ENCODE measurements at places on chromosomes 7 and 10.

GRCh38 chr7:107044347-107045194, at the start of gene PRKAR2B:
Gene PRKAR2B, plus strand, starts transcription at chr7:107044705. Its CDS starts 203 bp downstream, at chr7:107044908.
- DNase-seq, result peak; percentile 70

DNA sequence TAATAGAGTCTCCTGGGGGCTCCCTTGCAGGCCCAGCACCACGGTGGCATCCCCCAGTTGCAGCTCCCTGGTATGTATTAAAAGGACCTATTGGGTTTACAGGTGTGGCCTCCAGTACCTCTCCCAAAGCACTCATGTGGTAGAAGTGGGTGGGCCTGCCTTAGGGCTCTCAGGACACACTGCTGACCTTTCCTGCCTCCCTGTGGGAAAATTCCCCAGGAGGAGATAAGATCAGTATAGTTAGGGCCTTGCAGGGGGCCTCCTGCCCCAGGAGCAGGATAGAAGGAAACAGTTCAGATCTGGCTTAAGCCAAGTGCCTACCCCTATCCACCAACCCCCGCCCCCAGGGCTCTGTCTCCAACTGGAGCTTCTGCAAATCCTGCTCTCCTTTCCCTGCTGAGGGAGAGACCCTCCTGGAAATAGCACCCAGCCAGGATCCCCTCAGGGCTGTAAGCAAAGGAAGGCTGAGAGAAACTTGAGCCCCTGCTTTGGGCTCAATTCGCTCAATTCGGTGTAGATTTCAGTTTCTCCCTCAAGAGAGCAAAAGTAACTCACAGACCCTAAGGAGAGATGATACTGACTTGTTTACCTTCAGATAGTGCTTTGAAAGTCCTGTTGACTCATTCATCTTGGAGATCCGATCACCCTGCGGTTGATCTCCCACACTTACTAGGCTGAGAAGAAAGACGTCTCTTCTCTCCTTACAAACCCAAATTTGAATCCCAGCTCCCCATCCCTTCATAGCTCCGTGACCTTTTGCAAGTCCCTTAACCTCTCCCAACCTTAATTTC, 130.6 kb downstream of the WDR11 start:
- DNase-seq, result no peak

DNA sequence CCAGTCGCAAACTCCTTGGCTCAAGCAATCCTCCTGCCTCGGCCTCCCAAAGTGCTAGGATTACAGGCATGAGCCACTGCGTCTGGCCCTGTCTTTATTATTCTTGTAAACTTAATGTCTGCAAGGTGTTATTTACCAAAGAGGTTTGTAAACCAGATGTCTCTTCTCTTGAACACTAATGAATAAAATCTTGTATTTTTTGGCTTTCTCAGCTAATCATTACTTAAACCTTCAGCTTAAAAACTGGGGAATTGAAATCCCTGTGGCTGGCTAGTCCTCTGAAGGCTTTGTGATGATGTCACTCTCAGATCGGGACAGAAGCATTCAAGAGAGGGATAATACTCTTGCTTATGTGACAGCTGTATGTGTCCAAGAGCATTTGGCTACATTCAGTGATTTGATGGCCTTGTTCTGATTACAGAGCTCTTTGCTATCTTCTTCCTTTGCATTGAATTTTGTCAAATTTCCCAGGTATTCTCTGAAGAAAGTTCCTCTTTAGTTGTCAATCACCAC, 130.3 kb downstream of the BICC1 start:
- DNase-seq, result no peak

GRCh38 chr7:116569737-116570136, 44.9 kb downstream of the CAV1 start:
- no peak for DNase-seq

GRCh38 chr7:77258014-77258413, 58.4 kb upstream of the FGL2 start:
- DNase-seq, result no peak

GRCh38 chr10:81898518-81898917, 23.5 kb downstream of the NRG3 start:
- no peak for DNase-seq

DNA sequence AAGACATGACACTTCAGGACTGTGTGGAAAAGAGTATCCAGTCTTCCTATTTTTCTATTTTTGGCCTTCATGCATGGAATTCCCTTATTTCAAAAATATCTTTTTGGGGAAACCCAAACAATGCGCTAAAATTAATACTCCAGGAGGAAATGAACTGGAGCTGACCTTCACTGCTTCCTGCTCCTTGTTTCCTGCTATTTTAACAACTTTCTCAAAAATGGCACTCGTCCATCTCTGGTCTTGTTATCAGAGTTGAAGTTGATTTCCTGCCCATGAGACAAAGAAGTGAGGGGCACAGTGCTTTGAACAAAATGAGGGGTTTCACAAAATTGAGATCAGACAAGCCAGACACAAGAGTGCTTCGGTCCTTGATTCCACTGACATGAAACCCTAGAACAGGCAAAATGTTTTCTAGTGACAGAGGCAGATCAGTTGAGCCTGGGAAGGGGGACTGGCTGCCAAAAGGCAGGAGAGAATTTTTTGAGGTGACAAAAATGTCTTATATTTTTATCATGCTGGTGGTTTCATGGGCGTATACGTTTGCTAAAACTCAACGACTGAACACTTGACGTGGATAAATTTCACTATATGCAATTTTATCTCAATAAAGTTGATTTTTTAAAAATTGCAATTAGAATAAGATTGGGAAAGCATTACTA, 193.2 kb downstream of the CREB5 start:
- DNase-seq, result no peak

DNA sequence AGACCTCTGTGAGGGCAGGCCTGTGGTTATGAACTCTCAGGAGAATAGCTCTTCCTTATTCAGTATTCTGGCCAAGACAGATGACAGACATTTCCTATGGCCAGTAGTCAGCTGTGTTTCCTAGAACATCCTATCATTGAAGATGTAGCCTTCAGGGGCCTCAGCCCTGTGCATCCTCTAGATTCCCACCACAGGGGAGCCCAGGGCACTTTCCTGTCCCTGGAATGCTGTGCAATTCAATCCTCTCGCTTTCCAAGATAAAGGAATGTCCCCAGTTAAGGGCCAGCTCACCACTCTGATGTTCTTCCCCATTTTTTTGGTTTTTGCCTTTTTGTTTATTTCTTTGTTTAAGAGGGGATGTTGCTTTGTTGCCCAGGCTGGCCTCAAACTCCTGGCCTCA, 578.8 kb upstream of the C7orf33 start:
- no peak for DNase-seq

DNA sequence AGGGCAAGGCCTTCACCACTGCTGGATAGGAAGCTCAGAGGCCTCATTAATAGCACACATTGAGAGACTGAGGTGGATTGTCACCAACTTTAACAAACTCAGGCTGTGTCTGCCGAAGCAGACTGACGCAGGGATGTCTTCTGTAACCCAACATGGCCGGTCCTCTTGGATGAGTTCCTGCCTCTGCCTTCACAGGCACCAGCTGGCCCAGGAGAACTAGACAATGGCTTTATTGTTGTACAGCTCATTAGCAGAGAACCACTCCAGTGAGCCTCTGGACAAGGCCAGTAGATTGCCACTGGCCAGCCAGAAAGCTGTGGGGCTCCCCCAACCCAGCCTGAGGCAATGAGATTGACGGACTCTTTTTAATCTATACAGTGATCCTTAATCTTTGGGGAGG, 9.4 kb downstream of the NODAL start:
- DNase-seq, result no peak

DNA sequence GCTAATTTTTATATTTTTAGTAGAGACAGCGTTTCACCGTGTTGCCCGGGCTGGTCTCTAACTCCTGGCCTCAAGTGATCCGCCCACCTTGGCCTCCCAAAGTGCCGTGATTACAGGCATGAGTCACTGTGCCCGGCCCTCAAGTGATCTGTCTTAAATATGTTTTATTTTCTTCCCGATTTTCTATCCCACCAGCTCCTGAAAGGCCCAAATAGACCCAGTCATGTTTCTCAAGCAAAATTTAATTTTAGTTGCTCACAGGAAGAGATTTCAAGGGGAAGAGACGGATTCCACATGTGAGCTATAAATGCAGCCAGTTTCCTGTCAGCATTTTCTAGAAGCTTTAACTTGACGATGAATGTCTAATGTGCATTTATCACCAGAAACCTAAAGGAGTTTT, 12.0 kb downstream of the DENND10 start:
- DNase-seq, result no peak

DNA sequence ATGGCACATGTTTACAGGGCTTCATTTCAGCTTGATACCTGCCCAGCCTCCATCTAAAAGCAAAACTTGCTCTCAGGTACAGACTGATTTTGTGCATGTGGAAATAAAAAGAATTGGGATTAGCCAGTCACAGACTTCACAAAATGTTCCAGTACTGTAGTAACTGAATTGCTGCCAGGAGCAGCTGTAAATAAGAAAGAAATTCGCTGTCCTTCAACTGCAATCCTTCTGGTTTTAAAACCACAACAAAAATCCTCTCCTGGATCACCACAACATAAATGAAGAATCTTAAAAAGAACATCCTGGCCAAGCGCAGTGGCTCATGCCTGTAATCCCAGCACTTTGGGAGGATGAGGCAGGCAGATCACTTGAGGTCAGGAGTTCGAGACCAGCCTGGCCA, 3.9 kb upstream of the MIOS start:
- no peak for DNase-seq

GRCh38 chr7:110253093-110253492, 837.8 kb upstream of the LRRN3 start:
- no peak for DNase-seq

DNA sequence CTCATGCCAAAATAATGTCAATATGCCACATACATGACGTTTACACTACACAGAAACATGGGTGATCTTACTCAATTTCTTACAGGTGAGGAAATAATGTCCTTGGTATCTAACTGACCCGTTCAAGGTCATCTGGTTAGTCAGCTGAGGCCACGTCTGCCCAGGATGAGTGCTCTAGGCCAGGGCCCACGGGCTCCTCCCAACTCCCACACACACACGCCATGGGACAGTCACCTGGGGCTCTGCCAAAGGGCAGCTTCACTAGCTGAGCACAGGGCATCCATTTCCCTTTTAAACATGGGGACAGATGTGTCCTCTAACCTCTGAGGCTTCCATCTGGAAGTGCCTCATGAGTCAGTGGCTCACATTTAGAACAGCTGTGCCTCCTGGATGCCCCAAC, 123.9 kb downstream of the TNS3 start:
- DNase-seq, result no peak

DNA sequence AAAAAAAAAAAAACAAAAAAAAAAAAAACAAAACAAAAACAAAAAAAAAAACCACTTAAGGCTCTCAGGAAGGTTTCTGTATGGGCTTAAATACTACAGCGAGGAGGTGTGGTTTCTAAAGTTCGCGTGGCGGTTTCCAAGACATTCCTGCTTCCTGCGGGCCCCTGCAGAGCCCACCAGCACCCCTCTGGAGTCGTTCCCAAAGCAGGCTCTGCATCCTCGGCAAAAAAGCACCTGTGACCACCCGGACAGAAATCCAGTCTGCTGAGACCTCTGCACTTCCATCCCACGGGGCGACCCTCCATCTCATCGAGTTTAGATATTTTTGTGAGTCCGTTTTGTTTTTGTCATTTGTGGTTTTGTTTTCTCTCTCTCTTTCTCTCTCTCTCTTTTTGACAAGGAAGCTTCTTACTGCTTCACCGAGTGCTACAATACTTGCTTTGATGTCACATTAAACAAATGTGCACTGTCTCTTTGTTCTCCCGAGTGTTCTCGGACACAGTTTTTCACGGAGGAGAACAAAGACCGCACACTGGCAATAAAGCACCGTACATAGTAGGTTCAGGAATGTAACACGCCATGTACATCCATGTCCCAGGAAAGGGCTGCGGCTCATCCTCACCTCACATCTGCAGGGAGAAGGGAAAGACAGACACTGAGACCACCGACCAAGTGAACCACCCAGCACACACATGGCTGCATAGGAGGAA, 21.5 kb downstream of the PDGFA start:
- no peak for DNase-seq

- DNase-seq, result no peak
Measured at GRCh38 chr7:34354011-34354410, 304.0 kb upstream of the NPSR1 start.

DNA sequence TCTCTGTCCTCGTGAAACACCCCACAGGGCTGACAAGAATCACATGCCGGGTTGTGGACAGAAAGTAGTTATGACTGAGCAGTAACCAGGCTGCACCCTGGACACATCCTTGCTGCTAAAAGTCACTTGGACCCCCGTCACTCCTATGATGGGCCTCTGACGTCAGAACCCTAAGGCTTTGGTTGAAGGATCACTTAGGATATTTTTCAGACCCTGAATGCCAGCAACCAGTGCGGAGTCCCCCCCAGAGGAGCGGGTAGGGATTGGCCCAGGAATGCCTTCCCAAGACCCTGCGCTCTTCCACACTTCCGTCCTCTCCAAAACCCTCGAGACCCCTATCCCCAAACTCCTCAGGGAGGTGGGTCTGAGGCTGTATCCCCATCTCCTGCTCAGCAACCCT, 52.1 kb downstream of the CFAP46 start:
- DNase-seq, result no peak

Measured in activated CD4-positive, alpha-beta T cell treated with anti-CD3 and anti-CD28 coated beads, Interleukin-2, Interleukin-6, amounts not matched to agents 100 ng/mL and 50 ng/mL, durations not matched to agents 16 hours and 8 hours (primary cell).